ENCODE measurements at places on chromosomes 3 and 15.

DNA sequence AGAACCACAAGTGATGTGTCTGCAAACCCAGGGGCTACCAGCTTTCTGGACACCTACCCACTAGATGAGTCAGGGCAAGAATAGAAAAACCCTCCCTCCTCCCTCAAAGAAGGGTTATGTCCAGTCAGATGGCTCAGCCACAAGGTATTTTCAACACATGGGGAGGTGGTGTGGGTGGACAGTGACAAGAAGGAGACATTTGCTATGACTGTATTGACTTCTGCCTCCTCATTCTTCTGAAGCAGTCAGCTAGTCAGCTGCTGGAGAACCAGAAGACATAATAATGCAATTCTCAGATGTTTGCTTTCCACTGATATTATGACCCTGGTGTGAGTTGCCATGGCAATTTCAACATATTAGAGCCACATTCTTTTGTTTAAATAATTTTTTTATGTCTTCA is 66.7 kb upstream of the GOLGA8B start:
- no peak for DNase-seq

DNA sequence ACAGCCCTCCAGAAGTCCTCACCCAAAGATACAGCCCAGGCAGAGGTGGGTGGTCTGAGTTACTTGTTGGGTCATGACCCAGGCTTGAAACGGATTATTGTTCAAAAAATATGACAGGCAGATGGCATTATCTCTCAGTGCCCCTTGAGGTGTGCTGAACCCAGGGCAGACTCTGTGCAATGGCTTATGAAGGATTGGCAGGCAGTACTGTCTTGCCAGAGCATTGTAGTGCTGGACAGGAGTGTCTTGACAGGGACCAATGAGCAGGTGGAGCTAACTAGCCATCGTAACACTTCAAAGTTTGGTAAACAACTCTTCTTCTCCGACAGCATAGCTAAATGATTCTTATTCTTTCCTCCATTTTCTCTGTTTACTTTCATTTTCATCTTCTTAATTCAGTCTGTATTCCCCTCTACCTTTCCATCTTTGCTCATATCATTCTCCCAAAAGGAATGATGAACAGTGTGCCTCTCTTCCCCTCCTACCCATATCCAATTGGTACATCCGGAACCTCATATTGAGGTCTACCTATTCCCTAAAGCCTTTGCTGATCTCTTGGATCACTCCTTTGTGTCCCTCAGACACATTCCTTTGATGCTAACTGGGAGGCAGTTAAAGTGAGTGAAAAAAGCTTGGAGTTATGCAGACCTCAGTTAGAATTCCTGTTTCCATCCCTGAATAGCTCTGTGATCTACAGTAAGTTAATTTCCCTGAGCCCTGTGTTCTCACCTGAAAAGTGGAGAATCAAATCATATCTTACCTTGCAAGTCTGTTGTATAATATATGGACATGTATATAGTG is 2.6 kb upstream of the IL20RB start:
- no peak for DNase-seq

- DNase-seq = no peak
These were observed 67.4 kb downstream of the SNRPN start for GRCh38 chr15:25022233-25022632.

- DNase-seq = no peak
These were observed 27.8 kb downstream of the IFT80 start for GRCh38 chr3:160370987-160371857.

- DNase-seq = no peak
These were observed 896.0 kb downstream of the MCTP2 start for GRCh38 chr15:95127356-95127755.

DNA sequence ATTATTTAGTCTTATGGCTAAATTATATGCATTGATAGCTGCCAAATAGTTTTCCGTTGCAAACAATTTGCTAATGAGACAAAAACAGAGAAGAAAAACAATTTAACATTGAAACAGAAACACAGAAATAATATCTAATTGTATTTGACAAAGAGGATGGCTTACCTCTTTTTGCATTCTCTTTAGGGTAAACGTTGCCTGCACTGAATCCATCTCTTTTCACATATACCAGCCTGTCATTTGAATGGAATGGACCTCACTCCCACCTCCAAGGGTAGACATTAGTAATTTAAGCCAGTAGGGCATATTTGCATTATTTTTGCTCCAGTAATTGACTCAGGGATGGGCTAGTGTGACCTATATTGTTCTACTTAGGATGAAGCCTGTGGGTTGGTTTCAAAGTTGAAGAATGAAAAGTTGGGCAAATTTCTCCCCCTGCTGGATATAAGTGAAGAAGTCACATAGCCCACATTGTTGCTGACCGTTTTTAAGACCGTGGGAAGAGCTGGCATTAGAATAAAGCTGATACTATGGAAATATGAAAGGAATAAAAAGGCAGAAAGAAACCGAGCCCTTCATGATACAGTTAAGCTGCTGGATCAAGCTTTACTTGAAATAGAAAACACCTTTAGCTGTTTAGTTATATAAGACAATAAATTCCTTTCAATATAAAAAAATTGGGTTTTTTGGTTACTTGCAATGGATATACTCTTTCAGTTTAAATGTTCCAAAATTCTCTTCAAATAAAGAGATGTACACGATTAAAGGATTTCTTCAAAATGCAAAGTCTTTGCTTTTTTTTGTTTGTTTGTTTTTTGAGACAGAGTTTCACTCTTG is 26.9 kb downstream of the PIERCE2 start:
- DNase-seq = peak; percentile 57

DNA sequence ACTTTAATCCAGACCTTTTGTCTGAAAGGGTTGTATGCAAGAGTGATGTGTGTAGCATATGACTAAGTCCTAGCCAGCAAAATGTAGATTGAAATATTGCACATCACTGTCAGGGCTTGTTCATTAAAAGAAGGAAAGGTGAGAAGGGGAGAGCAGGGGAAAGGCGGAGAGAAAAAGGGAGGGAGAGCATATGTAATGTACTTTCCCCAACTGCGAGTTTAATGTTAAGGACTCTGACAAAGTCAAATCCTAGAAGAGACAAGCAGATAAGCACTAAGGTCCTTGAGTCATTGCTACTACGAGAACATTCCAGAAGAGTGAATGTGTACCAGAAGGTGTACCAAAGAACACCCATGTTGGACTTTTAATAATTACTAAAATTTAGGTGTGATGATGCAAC is 1336.7 kb downstream of the NSUN3 start:
- no peak for DNase-seq

- no peak for DNase-seq
These were observed 58.9 kb downstream of the GTF2E1 start for GRCh38 chr3:120801484-120801883.

- no peak for DNase-seq
These were observed 168.9 kb downstream of the RAP2B start for GRCh38 chr3:153330901-153331300.

- peak; percentile 95 for DNase-seq
These were observed at the start of gene WDR82 for GRCh38 chr3:52278510-52279069. TSS of gene WDR82 (minus strand) at chr3:52278649. CDS start at chr3:52278361, 288 bp downstream.

GRCh38 chr15:58736018-58736643 is 13.4 kb downstream of the ADAM10 start:
- no peak for DNase-seq

DNA sequence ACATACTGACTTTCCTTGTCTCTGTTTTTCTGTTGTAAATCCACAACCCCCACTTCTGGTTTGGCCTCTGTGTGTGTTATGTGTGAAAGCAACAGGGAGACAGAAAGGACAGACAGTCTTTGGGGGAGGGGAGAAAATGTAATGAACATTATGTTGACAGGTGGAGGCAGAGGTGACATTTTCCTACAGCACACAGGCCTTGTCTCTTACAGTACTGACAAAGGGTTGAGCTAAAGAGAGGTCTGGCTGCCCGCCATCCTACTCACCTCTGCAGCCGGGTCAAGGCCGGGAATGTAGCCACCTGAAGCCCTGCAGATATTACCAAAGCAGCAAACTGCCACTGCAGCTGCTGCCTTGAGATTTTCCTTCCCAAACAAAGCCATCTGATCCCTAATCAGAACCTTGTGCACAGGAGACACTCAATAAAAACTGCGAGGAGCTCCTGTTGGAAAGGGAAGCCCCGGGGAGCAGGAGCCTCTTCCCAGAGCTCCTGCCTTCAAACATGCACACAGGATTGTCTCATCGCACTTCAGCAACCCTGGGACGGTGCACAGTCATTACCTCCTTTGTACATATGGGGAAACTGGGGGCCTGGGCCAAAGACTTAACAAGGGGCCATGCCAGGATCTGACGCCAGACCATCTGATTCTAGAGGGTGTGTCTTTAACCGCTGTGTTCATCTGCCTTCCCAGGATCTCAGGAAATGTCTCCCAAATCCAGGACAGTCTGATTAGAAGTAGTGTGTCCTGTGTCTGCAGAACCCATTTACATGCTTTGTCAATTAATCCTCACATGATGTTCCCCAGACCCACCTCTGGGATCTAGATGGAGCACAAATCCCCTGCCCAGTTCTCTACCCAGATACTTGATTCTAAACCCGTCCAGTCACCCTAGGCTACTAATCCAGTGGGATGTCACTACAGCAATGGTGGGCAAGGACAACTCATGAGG is 14.2 kb downstream of the MYO5C start:
- DNase-seq = no peak

DNA sequence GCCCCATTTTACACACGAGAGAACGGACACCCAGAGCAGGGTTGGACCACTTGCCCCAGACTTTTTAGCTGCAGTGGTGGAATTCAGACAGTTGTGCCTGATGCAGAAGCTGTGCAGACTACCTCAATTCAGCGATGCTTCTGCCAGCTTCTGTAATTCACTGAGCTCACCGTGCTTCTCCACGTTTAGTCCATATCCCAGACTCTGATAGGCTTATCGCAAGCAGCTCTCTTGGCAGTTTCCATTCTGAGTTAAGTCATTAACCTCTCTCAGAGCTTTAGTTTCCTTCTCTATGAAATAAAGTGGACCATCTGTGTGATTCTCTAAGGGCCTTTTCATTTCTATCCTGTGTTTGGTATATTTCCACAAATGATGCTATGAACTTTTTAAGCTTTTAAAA is 37.1 kb downstream of the ABHD17C start:
- DNase-seq = no peak

DNA sequence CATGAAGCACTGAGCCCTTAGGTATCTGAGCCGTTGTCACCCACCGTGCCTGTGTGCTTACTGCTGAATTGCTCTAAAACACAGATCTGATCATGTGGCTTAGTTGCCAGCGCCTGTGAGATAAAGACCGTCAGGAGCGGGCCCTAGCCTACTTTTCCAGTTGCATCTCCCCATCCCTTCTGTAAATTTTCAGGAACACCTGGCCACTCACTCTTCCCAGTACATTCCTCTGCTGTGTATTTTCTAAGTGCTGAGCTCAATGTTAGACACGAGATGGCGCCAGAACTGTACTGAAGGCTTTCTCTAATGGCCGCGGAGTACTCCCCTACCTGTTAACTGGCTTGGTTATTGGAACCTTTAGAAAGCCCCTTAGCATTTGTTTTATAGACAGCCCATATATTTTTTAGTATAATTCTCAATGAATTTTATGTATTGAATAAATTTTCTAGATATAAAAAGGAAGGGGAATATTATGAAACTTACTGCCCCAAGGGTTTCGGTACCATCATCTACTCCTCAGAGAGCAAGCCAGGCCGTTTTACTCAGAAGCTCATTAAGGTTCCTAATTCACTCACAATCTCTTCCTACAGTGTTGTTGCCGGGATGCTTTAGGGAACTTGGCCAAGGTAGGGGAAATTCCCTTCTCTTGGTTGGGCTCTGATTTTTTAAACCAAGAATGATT is 16.7 kb upstream of the WNT7A start:
- DNase-seq = peak; percentile 68

- DNase-seq = no peak
These were observed 4.5 kb upstream of the SSUH2 start for GRCh38 chr3:8648909-8649741.

- no peak for DNase-seq
These were observed 242.1 kb downstream of the ZIC1 start for GRCh38 chr3:147651107-147651778.

DNA sequence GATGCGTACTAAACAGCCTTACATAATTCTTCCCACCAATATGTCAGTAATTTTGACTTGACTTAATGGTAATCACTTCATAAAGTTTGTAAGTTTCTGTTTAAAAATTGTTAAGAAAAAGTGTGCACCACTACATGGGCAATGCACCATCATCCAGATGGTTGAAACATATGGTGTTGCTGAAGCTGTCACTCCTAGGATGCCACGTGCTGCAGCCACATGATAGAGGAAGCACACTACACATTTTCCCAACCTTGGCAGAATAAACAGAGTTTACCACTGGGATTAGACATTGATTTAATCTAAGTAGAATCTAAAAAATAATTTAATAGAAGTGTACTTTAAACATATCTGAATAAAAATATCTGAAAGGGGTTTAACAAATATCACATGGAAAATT is 1209.9 kb downstream of the NSUN3 start:
- DNase-seq = no peak

- no peak for DNase-seq
These were observed 351.3 kb upstream of the CCDC54 start for GRCh38 chr3:107025961-107026360.

GRCh38 chr15:68566377-68566954 is 12.3 kb upstream of the CORO2B start:
- no peak for DNase-seq

DNA sequence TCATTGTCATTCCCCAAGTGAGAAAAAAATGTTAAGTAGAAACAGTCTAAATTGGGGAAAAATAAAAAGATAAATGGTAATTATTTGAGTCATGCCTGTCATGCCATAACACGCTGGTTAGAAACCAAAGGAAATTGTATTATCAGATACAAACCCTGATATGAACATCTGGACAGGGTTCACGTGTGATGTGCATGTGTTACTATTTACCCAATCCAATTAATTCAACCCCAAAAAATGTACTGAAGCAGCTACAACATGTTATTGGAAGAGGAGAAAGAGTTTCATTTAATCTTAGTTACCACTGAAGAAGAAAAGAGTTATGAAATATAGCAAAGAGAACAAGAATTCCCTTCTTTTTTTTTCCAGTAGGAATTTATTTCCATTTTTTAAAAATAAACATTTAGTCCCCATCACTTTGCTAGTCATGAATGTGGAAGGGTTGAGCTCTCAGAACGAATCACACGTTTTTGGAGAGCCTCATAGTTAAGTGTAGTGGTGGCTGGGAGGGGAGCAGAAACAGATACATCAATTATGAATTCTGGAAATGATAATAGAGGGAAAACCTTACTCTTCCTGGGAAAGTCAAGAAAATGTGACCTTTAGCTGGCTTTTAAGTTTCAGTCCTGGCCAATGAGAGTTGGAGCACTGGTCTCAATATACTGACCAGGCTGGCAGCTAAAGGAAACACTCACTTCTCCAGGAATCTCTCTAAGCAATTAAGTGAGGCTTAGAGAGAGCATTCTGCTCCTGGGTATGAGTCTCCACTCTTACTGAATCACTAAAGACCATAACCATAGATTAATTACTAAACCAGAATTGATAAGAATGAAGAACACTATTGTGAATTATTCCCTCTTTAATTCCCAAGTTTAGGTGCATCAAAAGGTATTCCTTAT is 796.5 kb downstream of the GRM7 start:
- no peak for DNase-seq

DNA sequence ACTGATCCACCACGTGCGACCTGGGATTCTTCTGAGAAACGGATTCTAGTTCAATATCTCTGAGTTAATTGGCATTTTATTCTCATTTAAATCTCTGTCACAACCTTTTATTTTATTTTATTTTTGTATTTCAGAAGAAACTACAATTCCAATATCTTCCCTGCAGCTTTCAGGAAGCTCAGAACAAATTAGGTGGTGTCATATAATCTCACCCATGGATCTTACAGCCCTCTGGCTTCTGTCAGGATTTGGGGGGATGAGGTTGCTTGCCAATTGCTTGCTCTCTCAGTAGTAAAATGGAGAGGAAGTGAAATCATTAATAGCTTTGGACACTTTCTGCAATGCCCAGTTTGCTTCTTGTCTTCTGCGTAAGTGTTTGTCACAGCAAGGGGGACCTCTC is 205.4 kb downstream of the TLE3 start:
- DNase-seq = no peak

GRCh38 chr3:179416681-179417080 is 34.6 kb downstream of the GNB4 start:
- no peak for DNase-seq

Data from B cell (primary cell).